Dermis blood vessel endothelial cell (primary cell): ENCODE measurements at places on chromosomes 3 and 15. TPM values are rescaled to one million over a fixed set of nuclear protein-coding genes. Genes with fewer than 3 reads are reported as not detected.

DNA sequence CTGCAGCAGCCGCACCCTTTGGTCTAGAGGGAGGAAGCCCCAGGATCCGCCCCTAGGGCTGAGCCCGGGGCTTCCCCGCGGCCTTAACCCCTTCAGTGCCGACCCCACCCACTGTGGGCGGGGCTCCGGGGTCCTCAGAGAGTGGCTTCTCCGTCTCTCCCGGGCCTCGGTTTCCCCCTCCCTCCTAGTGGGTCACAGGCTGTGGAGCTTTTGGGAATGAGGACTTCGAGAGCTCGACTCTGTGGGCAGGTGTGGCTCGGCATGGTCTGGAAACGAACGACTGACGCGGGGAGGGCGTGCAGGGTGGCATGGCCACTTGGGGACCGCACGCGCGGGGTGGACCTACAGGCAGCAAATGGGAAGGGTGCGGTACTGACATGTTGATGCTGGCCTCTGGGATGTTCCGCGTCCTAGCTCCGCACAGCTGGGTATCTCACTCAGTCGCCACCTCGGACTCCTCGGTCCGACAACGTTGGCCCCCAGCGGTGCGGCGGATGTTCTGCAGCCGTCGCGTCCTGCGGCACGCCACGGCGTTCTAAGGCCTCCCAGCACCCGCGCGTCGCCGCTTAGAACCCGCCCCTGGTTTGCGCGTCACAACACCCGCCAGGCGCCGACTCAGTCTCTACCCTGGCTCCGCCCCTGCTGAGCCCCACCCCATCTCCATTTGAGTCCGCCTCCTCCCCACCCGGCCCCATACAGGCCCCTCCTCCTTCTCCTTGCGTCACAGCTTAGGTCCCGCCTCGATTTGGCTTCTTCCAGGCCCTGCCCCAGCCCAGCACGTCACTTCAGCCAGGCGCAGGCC lies at the start of the genes HYAL3 and NAA80:
Gene HYAL3, minus strand, starts transcription at position 570 of the 802 bp plus-strand sequence. CDS start 3,803 bp downstream, outside the sequence.
Gene NAA80, minus strand, starts transcription at position 570 of the 802 bp plus-strand sequence. CDS start 1,942 bp downstream, outside the sequence.
- peak; percentile 100 for DNase-seq

GRCh38 chr15:73727330-73727976 lies 25.7 kb downstream of the INSYN1 start:
- no peak for DNase-seq

GRCh38 chr3:79200456-79200855 lies 567.3 kb downstream of the ROBO1 start:
- DNase-seq = no peak

DNA sequence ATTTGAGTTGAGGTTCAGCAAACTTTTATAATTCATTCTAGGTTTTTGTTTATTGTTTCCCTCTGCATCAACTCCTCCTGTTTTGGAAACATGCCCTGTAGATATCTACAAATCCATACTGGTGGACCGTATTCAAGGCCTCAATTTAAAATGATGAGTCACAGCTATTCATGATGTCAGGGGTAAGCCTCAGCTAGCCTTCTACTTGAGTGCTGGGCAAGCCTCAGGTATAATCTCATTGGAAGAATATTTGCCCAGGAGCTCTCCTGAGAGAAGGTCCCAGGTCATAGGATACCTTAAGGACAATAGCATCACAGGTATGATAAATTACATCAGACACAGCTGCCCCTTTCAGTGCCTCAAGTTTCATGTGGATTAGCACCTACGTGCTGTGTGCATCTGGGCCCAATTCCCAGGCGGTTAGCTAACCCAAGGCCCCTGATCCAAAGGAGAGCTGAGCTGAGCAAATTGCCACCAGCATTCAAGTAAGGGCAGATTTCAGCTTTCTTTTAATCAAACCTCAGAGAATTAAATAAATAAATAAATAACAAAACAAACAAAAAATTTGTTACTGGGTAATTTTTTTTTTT lies 87.5 kb downstream of the KCNMB2 start:
- no peak for DNase-seq

DNA sequence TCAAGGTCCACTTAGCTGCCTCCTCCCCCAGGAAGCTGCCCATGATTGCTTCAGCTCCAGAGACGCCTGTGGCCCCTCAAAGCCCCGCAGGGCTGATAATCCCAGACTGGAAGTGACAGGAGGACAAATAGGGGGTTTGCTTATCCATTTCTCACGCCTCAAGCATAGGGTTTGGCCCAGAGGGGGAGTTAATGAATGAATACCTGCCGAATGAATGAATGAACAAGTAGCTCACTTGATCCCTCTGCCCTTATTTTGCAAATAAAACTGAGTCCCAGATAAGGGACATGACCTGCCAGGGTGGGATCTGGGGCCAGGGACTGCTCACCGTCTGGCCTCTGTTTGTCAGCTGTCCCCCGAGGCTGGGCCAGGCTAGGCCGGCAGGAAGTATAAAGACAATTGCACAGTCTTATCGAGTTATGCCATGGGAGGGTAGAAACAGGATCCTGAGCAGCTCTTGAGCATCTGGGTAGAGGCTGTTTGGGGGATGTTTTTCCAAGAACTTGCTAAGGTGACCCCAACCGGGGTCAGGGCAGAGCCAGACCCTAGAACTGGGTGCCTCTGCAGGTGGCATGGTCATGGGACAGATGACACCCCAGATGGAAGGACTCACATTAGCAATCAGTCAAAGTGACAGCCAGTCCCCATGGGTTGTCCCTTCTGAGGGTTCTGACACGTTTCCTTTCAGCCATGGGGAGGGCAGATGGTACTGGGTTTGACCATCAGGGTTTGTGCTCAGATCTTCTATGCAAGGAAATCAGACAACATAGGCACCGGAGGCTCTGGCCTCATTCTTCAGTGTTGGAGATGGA lies 45.0 kb downstream of the IQSEC1 start:
- DNase-seq = no peak

DNA sequence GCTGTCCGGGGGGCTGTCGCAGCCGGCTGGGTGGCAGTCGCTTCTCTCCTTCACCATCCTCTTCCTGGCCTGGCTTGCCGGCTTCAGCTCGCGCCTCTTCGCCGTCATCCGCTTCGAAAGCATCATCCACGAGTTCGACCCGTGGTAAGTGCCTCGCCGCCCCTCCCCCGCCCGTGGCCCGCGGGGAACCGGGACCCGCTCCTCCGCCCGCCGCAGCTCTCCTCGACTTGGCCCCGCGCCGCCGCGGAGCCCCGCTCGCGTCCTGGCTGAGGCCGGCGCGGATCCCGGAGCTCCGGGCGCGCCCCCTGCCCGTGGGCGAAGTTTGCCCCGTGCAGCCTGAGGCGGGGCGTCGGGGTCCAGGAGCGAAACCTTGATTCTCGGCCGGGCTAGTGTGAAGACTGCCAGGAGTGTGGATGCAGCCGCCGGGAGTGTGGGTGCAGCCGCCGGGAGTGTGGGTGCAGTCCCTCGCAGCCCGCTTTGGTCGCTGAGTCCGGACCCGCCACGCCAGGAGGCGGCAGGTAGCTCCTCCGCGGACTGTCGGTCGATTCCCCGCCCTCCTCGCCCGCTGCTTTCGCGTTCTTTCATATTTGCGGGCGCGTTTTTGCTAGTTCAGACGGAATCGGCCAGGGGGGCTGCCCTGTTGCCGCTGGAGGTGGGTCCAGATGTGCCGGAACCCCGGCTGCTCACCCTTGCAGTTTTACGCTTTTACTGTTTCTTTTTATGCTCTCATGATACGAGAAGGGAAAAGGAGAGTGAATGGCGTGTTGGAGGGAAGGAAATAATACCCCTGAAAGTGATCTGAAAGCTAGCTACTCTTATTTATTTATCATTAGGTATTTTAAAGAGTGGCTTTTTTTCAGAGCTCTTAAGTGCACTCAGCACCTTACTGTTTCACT lies 692 bp downstream of the STT3B start:
- DNase-seq = peak; percentile 43

Gene CCR3
- total RNA-seq = not detected in 2 replicates

Gene FEM1B
- total RNA-seq = 47.0 and 48.9 TPM in 2 replicates
